ENCODE measurements at places on chromosomes 3 and 15. TPM values are rescaled to one million over a fixed set of nuclear protein-coding genes. Genes with fewer than 3 reads are reported as not detected.

DNA sequence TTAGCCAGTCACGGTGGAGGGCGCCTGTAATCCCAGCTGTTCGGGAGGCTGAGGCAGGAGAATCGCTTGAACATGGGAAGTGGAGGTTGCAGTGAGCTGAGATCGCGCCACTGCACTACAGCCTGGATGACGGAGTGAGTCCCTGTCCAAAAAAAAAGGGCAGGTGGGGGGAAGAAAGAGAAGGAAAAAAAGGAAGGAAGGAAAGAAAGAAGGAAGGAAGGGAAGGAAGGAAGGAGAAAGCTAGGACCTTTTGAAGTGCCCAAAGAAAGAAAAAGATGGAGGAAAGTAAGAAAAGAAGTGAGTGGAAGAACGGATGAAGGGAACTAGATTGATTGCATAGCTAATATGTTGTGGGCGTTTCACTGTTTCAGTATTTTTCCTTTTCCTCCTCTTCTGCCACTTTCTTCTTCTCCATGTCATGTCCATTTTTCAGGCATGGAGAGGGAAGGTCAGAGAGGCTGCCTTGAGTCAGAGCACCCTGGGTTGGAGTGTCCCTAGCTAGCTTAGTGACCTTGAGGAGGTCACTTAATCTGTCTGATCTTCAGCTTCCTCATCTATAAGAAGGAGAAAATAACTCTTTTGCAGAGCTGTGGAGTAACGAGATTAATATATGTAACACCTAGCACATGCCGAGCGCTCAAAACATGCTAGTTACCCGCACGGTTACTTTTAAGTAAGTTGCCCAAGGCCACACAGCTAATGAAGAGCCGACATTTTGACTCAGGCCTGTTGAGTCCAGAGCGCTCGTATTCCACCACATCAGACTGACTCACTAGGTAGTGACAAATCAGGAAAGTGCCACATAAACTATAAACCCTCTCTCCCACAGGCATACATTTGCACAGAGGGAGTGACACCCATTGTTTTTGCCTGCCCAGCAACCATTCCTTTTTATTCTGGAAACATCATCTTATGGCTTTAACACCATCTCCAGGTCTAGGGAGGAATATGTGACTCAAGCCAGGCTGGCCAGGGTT lies 42.2 kb downstream of the BHLHE40 start:
- no peak for DNase-seq

DNA sequence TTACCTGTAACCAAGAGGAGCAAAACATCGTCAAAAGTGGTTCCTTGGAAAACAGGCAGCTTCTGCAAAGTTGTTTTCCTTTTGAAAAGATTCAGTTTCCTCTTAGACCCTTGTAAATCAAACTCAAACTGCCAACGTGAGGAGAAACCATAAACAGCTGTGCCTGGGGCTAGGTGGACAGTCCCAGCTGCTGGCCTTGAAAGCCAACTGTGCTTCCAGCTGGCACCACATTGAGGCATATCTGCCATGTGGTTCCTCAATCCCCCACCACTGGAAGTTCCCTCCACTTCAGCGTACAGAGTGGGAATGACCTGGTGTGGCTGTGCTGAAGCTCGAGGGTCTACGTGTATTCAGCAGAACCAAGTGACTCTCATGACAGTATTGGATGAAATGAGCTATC lies 40.9 kb downstream of the HRH1 start:
- no peak for DNase-seq

- DNase-seq: no peak
Measured at GRCh38 chr15:55513152-55513551, 5.1 kb upstream of the DNAAF4 start.

DNA sequence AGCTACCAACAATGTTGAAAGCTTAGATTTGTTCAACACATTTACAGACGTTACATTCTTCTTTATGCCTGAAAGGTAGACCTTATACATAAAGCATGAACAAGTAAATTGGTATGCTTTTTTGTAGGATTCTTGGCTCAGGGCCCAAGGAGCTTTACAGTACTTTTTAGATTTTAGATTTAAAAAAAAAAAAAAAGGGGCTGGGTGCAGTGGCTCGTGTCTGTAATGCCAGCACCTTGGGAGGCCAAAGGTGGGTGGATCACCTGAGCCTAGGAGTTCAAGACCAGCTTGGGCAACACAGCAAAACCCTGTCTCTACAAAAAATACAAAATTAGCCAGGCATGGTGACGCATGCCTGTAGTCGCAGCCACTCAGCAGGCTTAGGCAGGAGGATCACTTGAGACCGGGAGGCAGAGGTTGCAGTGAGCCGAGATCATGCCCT lies 39.7 kb downstream of the MEF2A start:
- no peak for DNase-seq

DNA sequence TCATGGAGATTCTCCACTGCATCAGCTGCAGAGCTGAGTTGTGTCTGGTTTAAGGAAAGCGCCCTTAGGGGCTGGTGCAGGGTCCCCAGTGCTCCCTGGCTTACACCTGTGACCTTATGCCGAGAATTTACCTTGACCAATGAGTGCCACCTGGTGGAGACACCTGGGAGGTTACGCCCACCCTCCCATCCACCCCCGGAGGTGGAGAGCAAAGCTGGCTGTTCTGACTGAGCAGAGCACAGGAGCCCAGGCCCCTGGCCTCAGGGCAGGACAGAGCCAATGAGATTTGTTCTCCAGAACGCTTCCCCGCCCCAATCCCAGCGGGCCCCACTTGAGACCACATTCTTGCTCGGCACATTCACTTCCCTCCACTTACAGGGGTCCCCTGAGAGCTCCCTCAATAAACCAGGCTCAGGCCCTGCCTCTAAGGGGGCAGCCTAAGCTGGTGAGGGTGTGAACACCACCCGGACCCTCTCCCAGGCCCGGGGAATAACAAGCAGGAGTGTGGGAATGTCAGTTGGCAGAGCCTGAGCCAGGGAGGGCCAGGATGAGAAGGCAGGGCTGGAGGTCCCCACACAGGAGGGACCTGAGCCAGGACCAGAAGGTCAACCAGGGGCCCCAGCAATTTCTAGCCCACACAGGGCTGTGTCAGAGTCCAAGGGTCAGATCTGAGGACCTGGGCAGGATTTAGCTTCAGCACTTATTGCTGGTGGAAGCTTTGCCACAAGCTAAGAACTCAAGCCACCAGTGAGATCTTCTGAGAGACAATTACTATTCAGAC lies 117.1 kb downstream of the TPRA1 start:
- DNase-seq: peak; percentile 91

GRCh38 chr3:178386401-178386800 lies 149.8 kb upstream of the KCNMB2 start:
- DNase-seq: no peak

Gene CD80
- total RNA-seq: not detected

Gene HACD2
- total RNA-seq: 29.8 TPM

Data from H1 (cell line).